ENCODE measurements at places on chromosomes 3 and 15.

- no peak for DNase-seq
Measured at GRCh38 chr15:59237924-59238331, 31.3 kb downstream of the LDHAL6B start.

GRCh38 chr3:136294176-136294575, 44.0 kb downstream of the PCCB start:
- DNase-seq, result no peak

DNA sequence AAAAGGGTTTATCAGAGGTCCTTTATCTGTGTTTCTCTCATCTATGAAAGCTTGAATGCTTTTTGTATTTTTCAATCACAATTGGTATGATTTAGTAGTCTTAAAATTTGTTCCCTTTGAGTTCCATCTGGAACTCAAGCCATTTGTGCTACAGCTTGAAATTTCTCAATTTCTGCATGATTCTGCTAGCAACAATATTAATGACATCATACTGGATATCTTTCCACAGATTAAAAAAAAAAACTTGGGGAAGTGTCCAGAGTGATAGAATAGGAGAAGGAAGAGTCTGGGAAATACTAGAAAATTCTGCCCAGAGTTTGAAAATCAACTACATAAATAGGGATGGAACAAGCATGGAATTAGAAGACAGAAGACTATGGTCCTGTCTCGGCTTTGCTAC, 9.3 kb upstream of the FBN1 start:
- DNase-seq, result no peak

- no peak for DNase-seq
Measured at GRCh38 chr15:48548455-48548854, 97.1 kb downstream of the FBN1 start.

- no peak for DNase-seq
Measured at GRCh38 chr3:134883697-134884385, 88.8 kb downstream of the EPHB1 start.

- no peak for DNase-seq
Measured at GRCh38 chr3:112976001-112976400, 1.1 kb upstream of the CD200R1 start.
